Activated effector memory CD4-positive, alpha-beta T cell treated with Interleukin-2 at 50 U/mL for 16 hours (primary cell): ENCODE measurements at places on chromosomes 12 and 14.

DNA sequence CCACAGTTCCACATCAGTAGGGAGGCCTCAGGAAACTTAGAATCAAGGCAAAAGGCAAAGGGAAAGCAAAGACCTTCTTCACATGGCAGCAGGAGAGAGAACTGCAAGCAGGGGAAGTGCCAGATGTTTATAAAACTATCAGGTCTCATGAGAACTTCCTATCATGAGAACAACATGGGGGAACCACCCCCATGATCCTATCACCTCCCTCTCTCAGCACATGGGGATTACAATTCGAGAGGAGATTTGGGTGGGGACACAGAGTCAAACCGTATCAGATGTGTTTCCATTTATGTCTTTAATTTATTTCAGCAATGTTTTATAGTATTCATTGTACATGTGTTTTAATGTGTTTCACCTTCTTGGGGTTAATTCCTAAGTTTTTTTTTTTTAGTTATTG is 25.8 kb downstream of the METAP2 start:
- no peak for DNase-seq

GRCh38 chr14:93160353-93160801 is 24.3 kb downstream of the MOAP1 start:
- DNase-seq, result no peak

DNA sequence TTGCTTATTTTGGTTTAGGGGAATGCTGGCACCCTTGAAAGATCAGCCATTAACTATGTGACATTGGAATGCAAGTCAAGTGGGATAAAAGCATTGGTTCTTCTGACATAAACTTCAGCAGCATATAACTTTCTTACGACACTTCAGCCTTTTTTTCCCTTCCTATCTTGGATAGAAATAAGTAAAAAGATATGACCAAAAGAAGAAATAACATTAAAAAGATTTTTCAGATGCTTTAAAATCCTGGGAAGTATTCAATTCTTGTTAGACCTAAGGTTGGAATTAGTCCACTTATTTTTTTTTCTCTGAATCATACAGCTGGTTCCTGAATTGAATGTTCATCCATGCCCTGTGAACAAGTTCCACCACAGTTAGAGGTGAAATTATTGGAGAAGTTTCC is 85.6 kb upstream of the TSPAN8 start:
- DNase-seq, result no peak

DNA sequence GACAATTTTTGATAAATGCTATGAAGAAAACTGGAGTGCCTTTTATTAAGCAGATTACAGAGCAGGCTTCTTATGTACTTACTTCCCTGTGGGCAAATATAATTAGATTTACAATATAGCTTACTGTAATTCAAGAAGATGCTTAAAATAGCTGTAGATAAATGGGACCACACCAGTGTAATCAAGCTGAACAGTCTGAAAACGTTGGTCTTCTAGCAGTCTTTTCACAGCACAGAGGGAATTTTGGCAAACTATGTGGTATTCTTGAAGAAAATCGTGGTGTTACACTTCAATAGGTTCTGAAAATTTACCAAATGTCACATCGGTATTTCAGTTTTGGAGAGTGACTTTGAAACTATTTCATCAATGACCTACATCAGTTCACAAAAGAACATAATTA is 47.7 kb downstream of the SLC16A7 start:
- DNase-seq, result no peak

DNA sequence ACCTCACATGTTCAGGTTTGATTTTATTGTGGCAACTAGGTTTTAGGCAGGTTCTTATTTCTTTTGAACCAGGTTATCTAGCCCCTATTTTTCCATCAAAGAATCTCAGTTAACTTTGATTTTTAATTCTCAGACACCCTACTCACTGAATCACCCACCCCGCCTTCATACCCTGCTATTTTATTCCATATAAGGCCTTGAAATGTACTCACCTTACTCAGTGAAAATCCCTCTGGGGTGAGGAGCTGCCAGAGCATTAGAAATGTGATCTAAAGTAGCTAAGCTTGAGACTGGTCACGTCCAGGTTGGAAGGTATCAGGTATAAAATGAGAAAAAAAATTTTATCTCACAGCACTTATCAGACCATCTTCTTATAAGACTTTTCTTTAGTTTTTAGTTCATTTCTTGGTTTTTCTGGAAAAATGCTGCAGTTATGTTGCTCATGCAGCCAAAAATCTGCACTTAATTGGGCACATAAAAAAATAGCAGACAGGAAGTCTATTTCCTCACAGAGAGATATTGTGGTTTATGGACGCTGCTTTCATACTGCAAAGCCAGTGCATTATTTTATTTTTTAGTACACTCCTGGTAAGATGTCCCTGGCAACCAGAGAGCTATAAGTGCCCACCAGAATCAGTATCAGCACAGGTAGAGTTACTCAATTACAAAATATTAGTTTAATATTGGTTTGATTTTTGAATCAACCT is 101.5 kb upstream of the CCDC91 start:
- no peak for DNase-seq

DNA sequence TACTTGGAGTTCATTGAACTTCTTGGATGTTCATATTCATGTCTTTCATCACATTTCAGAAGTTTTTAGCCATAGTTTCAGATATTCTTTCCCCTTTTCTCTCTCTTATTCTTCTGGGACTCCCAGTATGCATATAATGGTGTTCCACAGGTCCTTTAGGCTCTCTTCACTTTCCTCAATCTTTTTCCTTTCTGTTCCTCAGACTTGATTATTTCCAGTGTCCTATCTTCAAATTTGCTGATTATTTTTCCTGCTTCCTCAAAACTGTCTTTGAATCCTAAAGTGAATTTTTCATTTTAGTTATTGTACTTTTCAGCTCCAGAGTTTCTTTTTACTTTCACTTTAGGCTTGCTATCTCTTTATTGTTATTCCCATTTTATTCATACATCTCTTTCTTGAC is 8.8 kb upstream of the ZFP36L1 start:
- DNase-seq, result no peak

GRCh38 chr12:131035245-131035681 is 81.6 kb downstream of the ADGRD1 start:
- no peak for DNase-seq

DNA sequence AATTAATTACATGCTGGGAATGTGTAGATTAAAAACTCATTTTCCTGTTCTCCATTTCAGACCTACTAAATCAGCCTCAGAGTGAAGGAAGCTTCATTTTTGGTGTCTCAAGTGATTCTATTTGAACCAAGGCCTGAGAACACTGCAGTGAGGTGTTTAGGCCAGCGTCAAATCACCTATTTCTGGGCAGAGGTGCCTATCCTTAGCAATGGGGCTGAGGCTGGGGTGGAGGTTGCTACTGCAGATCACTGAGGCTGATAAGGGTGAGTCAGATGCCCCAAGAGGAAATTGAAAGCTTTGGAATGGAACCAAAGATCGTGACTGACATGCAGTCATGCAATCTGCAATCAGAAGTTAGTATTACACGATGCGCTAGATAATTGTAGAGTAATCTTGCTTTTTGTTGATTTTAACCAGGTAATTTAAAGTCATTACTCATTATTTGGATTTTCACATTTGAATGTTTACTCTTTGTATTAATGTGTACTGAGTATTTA is 4.4 kb downstream of the TXNRD1 start:
- DNase-seq, result peak; percentile 60

- DNase-seq, result no peak
Observed at GRCh38 chr12:96271469-96272199, 77.5 kb downstream of the ELK3 start.

- DNase-seq, result no peak
Observed at GRCh38 chr14:31419967-31420318, 407 bp downstream of the HEATR5A start.

GRCh38 chr12:20196767-20197166 is 171.6 kb upstream of the PDE3A start:
- DNase-seq, result no peak

DNA sequence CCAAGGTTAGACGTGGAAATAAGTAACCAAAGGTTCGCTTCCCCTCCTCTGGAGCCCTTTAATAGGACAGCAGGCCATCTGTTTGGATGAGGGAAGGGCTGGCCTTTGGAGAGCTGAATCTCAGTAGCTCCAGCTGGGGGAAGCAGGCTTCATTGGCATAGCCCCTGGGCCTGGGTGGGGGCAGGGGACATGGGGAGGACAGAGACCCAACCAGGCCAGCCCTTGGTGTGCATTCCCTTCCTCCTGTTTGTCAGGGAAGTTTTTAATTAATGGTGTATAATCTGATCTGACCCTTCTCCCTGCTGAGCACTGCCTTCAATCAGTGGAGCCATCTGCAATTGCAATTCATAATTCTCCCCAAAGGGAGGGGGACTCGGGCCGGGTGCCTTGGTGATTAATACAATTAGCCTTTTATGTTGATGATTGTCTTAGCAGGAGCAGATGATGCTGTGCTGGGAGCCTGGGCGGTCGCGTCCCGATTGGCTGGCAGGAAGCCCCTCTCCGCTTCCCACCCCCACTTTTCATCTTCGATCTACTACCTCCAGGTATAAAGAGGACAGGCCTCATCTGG is 6.4 kb downstream of the AQP6 start:
- DNase-seq, result no peak

- no peak for DNase-seq
Observed at GRCh38 chr12:108299516-108299915, 39.6 kb downstream of the CMKLR1 start.

- DNase-seq, result no peak
Observed at GRCh38 chr12:76915361-76916169, 36.7 kb upstream of the CSRP2 start.

DNA sequence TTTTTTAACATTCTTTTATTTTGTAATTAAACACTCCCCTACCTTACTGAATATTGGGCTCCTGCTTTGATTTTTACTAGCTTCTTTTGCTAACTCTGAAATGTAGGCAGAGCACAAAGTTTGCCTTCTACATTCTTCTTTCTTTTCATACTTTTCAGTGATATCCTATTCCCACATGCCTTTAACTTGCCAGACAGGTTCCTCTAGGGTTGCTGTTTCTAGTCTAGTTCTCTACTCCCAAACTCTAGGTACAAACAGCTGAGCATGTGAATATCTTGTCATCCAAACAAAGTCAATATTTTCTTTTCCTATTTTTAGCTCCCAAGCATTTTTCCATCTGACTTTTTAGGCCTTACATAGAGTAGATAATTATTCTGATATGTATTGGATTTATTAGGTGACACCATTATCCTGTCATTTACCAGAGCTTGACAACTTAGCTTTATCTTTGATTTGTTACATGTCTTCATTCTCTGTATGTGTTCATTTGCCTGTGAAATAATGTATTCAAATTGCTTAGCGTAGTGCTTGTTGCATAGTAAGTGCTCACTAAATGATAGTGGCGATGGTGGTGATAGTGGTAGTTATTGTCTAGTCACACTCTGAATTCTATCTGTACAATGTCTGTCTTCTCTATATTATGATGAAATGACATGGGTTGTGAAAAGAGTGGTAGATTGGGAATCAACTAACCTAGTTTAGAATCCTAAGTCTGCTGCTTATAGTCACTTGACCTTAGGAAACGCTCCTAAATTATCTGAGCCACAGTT is 73.6 kb upstream of the DNM1L start:
- no peak for DNase-seq

DNA sequence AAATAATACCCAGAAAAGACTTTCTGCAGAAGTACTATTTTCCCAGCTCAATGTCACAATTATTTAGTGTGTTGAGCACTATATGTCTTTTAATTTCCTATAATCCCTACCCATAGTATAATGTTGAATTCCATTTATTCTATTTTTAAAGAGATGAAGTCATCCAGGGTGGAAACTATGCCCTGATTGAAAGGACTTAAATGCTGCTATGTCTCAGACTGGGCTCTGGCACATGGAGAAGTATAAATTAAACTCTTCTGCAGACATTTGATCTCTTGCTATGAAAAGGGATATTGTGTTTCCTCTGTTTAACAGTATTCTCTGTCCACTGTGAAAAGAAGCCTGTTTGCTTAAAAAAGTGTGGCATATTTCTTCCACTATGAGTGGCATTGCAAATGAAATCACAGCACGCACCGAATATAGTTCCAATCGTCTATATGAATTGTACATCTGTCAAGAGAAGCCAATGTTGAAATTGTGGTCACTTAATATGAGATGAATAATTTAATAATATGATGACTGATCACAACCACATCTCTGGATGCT is 192.3 kb downstream of the BCAT1 start:
- no peak for DNase-seq

GRCh38 chr14:54807881-54808280 is 94.7 kb downstream of the GCH1 start:
- no peak for DNase-seq

DNA sequence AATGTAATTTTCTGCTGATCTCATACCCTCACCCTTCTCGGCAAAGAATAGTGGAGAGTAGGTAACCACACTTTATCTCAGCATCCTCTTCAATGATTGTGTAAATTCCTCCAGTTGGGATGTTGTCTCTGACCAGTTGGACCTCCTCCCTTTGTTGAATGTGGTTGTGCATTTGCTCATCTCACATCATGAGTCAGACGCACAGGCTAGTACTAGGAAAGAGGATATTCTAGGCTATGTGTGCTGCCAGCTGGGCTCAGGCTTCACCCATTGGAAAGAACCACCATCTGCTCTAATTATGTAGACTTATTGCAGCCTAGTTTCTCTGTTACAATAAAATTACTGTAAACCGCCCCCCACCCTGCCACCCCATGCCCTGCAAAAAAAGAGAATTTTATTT is 90.3 kb downstream of the LMO3 start:
- no peak for DNase-seq

GRCh38 chr14:35383569-35384454 is 20.7 kb downstream of the NFKBIA start:
- DNase-seq, result no peak

- DNase-seq, result no peak
Observed at GRCh38 chr14:63761351-63762117, 33.7 kb upstream of the SGPP1 start.

GRCh38 chr12:1858456-1858855 is 38.1 kb downstream of the LRTM2 start:
- no peak for DNase-seq

DNA sequence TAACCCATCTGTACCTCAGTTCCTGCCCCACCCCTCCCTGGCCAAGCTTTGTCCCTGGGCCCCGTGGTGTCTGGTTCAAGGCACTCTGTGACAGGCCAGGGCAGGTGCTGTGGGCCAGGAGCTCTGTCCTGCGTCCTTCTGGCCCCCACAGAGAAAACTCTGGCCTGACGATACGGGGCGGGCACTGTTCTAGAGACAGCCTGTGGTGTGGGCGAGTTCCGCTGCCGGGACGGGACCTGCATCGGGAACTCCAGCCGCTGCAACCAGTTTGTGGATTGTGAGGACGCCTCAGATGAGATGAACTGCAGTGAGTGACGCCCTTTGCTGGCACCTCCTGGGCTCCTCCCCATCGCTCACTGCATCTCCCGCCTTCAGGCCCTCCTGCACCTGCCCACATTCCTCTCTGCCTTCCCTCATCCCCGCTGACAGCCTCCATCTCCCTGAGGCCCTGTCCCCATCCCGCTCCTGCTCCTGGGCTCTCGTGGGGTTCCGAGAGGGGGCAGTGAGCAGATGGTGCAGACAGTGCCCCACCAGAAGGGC is 22.8 kb upstream of the NXPH4 start:
- DNase-seq, result no peak

GRCh38 chr12:86772696-86773095 is 516.5 kb upstream of the MGAT4C start:
- no peak for DNase-seq
